NCI-H1417 treated with DMSO at 0.1 percent for 48 hours (cell line): ENCODE measurements at places on chromosomes 3 and 15.

DNA sequence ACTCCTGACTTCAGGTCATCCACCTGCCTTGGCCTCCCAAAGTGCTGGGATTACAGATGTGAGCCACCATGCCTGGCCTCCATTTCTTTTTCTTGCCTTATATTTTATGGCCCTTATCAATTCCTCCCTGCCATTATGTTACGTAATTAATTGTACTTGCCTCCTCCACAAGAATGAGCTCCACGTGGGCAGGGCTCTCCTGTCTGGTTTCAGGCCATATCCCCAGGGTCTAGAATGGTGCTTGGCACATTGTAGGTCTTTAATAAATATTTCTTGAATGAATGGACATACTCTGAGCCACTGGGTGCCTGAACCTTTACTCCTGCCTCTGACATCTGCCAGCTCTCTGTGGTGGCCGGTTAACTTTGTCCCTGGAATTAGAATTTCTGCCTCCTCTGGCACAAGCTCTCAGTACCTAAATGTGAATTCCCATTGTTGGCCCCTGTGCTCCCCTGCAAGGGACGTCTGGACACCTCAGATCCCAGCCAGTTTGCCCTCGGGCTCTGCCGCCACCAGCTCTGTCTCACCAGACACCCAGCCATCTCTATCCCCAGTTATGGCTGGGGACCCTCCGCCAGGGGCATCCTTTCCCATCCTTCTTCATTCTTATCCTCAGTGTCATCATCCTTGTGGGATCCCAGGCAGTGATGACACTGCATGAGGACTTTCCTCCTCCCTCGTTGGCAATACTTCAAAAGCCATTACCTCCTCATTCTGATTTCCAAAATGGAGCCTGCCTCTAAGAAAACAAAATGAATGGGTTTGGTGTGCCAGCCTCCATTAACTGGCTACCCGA is 165.6 kb upstream of the SMAD3 start:
- no peak for DNase-seq

DNA sequence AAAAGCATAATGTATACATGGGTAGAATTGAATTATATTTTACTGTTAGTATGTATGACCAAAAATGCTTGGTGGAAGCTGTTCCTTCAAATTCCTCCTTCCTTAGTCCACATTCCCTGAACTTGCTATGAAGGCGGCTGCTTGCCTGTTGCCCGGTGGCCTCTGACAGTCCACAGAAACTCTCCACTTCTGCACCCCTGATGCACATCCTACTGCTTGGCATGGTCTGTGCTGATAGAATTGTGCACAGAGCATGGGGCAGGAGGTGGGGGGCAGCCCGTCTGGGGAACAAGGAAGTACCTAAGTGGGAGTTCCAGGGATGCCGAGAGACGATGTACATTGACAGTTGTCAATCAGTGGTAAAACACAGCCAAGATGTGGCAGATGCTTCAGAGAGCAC is 33.7 kb upstream of the GABRB3 start:
- DNase-seq: no peak

DNA sequence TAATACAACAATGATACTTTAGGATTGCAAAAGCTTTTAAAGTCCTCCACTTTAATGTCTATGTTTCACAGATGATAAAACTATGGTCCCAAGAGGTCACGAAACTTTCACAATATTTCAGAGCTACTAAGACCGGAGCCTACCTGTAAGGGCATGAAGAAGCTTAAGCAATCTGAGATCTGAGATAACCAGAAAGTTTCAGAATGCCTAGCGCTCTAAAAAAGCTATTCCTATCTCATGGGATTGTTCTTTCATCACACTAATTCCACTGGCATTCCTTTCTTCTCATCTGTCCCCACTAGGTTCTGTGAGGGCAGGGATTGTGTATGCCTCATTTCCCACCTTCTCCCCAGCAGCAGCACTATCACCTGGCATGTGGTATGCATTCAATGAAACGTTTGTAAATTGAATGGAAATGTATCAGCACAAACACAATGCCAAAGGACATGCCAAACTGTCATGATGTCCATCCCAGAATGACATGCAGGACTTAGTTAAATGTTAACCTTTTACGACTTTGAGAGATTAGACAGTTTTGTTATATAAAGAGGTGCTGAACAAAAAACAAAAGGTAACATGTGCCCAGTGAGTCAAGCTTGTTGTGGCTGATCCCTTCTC is 104.7 kb upstream of the NR2F2 start:
- DNase-seq: no peak

GRCh38 chr3:166526881-166527280 is 689.7 kb upstream of the BCHE start:
- DNase-seq: no peak

GRCh38 chr3:125148836-125149235 is 63.7 kb downstream of the SLC12A8 start:
- DNase-seq: no peak

- no peak for DNase-seq
These were observed 110.3 kb upstream of the ALDH1A3 start for GRCh38 chr15:100769043-100769974.

GRCh38 chr15:58627046-58627445 is 122.5 kb downstream of the ADAM10 start:
- no peak for DNase-seq

- DNase-seq: no peak
These were observed 133.9 kb upstream of the WNT5A start for GRCh38 chr3:55621026-55621422.

DNA sequence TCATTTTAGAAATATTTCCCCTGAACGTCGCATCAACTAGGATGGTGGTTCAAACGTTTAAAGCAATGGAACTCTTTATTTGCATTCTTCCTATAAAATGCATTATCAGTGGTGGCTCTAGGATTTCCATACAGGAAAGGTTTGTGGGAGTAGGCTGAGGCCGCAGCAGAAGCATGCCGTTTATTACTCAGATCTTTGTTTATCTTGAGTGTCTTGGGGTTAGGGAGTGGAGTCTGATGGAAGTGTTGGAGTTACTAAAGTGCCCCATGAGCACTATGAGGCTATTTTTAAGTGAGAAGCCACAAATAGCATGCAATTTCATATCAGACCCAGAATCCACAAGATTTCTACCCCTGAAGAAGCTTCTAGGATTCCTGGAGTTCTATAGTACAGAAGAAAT is 26.2 kb downstream of the ATOSA start:
- no peak for DNase-seq

- no peak for DNase-seq
These were observed 5.7 kb upstream of the PDE8A start for GRCh38 chr15:84975871-84976351.

GRCh38 chr3:65953881-65954733 is 84.6 kb downstream of the MAGI1 start:
- DNase-seq: no peak

- DNase-seq: no peak
These were observed 452.8 kb downstream of the ROBO1 start for GRCh38 chr3:79314962-79315361.

DNA sequence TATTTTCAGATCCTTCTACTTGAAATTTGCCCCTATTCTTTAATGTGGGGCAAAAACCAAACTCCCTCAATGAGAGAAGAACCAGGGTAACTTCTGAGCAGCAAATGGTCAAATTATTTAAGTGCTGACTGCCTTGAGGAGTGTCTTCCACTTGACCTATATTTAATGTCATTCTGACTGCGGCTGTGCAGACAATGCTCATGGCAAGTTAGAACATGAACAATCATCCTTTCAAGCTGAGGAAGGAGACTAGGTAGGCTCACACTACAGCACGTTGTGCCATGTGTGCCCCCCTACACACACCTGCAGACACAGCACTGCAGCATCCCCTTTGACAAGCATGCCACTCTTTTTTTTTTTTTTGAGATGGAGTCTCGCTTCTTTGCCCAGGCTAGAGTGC is 98.2 kb downstream of the OSBPL10 start:
- DNase-seq: no peak

- peak; percentile 34 for DNase-seq
These were observed 13.3 kb downstream of the NLGN1 start for GRCh38 chr3:173410849-173411248.

GRCh38 chr15:72511536-72511935 is 37.4 kb downstream of the ARIH1 start:
- DNase-seq: no peak

DNA sequence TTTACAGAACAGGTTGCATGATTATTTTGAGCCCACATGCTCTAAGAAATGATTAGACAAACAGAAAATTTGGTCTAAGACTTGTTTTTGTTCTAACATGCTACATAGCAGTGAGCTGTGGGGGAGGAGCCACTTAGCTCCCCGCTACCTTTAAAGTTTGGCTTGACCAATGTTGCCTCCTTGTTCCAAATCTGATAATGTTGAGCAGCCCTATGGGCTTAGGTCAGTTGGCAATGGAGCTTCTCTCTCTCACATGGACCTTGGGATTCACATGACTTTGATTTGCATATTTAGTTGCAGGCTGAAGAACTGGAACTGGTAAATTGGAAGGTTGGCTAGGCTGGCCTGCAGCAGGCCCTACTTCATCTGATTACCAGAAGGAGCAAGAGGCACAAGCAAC is 116.4 kb downstream of the EBLN2 start:
- no peak for DNase-seq

DNA sequence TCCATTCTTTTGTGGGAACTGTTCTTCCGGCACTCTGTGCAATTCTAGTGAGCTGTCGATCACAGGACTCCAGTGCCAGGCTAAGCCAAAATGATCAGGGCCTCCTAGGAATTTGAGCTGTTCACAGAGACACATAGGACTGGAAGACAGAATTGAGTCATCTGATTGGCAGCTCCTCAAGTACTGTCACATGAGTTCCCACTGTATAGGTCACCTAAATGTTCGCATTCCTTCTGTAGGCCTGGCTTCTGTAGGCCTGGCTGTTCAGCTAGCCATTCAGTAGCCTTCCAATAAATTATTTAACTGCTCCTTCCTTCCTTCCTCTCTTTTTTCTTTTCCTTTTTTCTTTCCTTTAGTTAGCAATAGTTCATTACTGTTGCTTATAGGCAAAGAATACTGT is 4.3 kb downstream of the PROS1 start:
- DNase-seq: no peak

- DNase-seq: no peak
These were observed 591.7 kb downstream of the RSL24D1 start for GRCh38 chr15:54605043-54605442.

- DNase-seq: no peak
These were observed 27.0 kb downstream of the PTH1R start for GRCh38 chr3:46904303-46905212.

GRCh38 chr15:76059320-76060117 is at the start of gene TMEM266:
TMEM266 (plus strand) TSS chr15:76059985; CDS start chr15:76134264, 74,279 bp downstream.
- no peak for DNase-seq

DNA sequence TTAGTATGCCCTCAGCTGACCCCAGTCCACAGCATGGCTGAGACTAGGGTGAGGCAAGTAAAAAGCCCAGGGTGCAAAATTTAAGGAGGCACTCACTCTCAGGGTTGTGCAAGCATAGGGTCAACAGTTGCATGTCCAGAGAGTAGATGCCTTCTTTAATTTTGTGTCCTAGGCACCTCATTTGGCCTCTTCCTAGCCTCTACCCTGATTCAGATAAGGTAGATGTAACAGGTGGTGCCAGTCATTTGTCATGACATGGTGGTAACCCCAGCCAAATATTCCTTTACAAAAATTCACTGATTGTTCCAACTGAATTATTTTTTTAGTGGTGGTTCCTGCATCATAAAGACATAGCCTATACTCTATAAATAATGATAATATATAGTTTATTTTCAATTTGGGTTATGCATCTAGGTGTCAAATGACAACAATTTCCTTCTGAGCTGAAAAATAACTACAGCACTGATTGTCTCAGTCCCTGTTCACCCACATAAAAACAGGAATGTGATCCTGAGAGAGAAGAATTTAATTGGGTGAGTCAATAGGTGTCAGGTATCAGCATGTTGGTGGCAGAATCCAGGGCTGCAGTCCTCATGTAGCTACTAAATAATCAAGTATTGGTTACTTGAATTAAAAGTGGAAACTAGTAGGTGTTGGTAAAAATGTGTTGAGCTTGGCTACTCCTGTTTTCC is 44.2 kb upstream of the TIPARP start:
- DNase-seq: peak; percentile 16

- no peak for DNase-seq
These were observed 123.4 kb downstream of the ATP10A start for GRCh38 chr15:25739687-25740121.

DNA sequence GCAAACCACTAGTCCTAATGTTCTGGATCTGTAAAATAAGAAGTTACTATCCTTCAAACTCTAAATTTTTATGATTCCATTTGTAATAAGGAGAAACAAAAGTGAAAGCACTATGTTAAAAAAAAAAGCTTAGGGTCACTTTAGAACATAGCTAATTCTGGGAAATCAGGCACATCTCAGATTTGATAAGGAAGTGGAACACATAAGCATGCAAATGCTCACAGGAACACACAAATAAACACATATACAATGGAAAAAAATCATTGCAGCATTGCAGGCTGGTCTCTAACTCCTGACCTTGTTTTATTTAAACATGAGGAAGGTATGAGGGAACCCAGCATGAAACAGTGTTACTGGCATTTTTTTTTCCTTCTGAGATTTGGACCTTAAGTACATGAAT is 63.2 kb upstream of the TNFSF10 start:
- DNase-seq: no peak

GRCh38 chr3:14847613-14848541 is 29.1 kb downstream of the FGD5 start:
- DNase-seq: no peak

DNA sequence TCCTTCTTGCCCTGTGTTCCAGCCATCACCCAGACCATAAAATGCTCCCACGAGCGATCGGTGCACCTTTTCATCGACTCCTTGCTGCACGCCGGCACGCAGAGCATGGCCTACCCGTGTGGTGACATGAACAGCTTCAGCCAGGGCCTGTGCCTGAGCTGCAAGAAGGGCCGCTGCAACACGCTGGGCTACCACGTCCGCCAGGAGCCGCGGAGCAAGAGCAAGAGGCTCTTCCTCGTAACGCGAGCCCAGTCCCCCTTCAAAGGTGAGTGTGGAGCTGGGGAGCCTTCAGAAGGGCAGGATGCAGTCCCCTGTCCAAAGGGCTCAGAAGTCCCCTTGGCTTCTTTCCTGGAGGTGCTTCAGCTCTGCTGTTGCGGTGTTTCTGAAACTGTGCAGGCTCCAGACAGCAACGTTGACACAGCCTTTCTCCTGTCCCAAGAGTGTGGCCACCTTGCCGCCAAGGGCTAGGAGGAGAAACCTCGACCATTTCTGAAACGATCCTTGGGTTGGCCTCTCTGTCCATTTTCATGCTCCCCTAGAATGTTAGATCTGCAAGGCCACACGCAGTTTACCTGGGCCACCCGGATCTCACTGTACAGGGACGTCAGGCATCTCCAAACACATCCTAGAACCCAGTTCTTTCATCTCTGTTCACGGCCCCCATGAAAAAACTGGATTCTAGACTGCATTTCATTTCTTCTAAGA is 116.7 kb downstream of the LIPC start:
- no peak for DNase-seq

- no peak for DNase-seq
These were observed 87.1 kb downstream of the RGMA start for GRCh38 chr15:93001881-93002280.

DNA sequence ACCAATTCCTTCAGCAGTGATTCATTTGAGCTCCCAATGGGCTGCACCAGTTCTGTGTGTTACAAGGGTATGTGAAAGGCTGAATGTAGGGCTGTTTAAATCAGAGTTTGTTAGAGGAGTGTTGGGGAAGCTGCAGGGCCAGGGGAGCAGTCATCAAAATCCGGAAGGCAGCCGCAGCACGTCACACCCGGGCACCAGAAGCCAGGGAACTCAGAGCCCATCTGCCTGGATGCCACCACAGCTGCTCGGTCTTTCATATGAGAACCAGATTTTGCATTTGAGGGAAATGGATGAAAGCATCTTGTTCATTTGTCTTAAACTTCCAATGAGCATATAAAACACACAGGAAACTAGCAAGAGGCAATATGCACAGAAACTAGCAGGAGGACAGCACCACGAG is 24.2 kb upstream of the NEO1 start:
- DNase-seq: no peak

GRCh38 chr3:181719991-181720680 is 8.4 kb downstream of the SOX2 start:
- no peak for DNase-seq
